ENCODE measurements at places on chromosomes 1 and 21. TPM values are rescaled to one million over a fixed set of nuclear protein-coding genes. Genes with fewer than 3 reads are reported as not detected.

DNA sequence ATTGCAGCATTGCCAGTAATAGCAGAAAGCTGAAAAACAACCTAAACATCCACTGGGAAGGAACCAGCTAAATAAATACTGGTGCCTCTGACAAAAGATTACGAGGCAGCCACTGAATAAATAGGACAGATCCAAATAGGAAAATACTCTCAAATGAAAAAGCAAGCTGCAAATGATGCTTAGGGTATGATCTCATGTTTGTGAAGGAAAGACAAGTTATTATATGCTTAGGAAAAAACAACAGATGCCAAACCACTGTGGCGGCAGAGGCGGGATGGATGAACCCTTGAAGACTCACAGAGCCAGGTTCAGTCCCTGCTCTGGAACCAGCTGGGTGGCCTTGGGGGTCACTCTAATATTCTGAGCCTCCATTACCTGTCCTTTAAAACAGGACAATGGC is 41.6 kb downstream of the MATN1 start:
- no peak for DNase-seq

DNA sequence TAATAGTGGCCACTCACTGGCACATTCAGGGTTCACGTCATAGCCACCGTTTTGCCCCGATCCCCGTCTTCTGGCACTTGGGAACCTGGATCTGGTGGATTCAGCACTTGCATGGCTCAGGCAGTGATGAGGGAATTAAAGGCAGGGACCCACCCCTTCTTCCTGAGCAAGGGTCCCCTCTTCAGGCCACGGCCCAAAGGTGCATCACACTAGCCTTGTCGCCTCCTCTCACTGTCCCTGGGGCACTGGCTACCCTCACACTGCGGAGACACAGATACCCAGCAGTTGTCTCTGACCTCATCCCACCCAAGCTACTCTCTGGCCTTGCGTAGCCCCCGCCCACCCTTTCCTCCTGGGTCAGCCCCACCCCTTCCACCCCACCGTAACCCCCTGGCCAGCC is 19.9 kb upstream of the LDLRAP1 start:
- DNase-seq: no peak

Gene GDAP2
- total RNA-seq: 24.6 TPM

Gene RASAL2
- 20.9 TPM for total RNA-seq

DNA sequence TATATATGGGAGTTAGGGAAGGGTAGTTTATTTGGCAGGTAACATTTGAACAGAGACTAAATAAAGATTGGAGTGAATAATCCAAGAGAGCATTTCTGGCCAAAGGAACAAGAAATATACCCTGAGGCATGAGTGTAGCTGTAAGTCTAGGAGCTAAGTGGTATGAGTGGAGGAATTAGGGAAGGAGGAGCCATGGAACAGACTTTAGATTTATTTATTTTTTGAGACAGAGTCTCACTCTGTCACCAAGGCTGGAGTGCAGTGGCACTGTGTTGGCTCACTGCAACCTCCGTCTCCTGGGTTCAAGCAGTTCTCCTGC is 18.4 kb downstream of the CAPZA1 start:
- DNase-seq: no peak

- no peak for DNase-seq
Observed at GRCh38 chr1:214445199-214445598, 106.2 kb downstream of the PTPN14 start.

GRCh38 chr21:45291613-45292398 is 4.1 kb upstream of the POFUT2 start:
- no peak for DNase-seq

Gene TCHH
- not detected for total RNA-seq

DNA sequence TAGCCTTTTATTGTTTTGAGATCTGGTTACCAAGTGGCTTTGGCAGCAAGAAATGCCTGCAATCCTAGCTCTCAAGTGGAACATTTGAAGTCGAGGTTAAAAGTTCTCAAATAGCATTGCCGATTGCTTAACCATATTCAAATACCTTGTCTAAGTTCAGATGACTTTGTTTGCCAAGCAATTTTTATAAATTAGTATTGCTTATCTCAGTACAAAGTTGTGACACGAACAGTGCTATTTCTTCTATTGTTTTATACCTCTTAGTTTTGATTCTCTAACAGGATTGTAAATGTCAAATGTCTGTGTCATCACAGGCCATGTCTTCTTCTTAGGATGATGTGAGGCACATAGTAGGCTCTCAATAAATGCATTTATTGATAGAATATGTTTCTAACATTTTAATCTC is 633.3 kb downstream of the PTPRC start:
- DNase-seq: no peak

DNA sequence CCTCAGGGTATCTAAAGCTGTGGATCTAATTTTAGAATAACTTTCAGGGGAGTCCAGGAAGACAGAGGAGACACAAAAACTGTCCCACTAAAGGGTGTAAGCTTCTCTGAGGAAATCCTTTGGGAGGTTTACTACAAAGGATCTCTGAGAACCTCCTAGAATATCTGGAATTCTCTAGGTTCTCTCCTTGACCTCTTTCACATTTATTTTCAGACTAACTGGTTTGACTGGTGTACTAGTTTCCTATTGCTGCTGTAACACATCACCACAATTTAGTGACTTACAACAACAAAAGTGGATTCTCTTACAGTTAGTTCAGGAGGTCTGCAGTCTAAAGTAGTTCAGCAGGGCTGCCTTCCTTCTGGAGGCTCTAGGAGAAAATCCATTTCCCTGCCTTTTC is 175.3 kb upstream of the KIAA0040 start:
- DNase-seq: no peak

- no peak for DNase-seq
Observed at GRCh38 chr1:28199328-28200233, 23.1 kb upstream of the PTAFR start.

GRCh38 chr1:60731321-60731720 is 351.0 kb upstream of the NFIA start:
- DNase-seq: no peak

Gene UBAP2L
- total RNA-seq: 258 TPM

Gene F5
- not detected for total RNA-seq

DNA sequence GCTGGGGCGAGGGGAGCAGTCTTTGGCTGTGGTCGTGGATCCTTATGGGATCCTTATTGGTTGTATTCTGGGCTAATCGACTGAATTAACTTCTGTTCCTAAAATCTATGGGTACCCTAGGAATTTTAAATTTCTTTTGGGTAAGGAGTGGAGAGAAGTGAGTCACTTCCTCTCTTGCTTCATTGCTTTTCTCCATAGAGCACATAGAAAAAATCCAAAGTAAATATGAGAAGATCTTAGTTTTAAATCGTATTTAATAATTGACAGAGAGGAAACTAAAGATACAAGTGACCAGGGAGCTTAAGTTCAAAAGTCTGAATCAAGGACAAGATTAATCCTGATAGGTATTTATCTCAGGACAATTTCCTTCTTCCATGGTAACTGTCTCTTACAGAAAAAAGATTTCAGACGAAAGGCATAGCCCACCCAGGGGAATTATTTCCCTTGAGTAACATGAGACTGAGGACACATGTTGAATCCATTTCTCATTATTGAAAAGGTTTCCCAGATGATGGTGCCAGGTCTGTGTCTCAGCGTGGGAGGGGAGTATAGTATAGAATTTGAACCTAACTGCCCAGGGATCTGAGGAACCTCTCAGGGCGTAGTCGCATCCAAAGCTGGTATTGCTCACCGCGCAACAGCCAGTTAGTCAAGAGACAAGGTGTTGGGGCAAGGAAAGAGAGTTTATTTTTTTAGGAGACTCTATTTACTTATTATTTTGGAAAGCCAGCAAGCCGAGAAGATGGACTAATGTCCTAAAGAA is 28.7 kb upstream of the FASLG start:
- DNase-seq: no peak

Gene HLX
- total RNA-seq: 0.43 TPM

DNA sequence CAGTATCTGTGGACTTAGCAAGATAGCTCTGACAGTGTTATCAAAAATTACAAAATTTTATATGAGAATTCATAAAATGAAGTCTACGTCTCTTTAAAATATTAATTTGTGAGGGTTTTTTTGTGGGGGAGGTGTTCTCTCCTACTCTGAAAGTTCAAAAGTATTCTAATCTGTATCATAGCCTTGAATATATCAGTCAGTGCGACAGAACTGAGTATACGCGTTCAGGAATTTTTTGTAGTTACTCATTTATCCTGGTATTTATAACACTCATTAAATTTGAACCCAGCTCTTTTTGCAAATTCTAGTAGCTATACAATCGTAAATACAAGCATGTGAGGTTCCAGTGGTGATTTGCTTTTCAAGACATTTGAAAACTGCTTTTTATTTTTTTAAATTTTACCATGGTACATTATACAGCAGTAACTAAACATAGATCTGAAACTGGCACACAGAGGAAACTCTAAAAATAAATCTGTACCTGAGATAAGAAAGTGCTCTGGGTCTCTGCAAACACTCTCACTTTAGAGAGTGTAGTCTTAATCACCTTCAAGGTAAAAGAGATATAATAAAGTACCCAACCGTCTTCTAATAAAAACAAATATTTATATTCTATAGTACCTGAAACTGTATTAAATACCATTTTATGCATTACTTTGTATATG is 178.4 kb upstream of the ADAMTS5 start:
- DNase-seq: no peak

- DNase-seq: no peak
Observed at GRCh38 chr21:42661688-42662429, 8.4 kb downstream of the PDE9A start.

- DNase-seq: no peak
Observed at GRCh38 chr1:106924360-106924759, 132.1 kb upstream of the PRMT6 start.

- no peak for DNase-seq
Observed at GRCh38 chr1:6491966-6492365, 499 bp upstream of the PLEKHG5 start.

DNA sequence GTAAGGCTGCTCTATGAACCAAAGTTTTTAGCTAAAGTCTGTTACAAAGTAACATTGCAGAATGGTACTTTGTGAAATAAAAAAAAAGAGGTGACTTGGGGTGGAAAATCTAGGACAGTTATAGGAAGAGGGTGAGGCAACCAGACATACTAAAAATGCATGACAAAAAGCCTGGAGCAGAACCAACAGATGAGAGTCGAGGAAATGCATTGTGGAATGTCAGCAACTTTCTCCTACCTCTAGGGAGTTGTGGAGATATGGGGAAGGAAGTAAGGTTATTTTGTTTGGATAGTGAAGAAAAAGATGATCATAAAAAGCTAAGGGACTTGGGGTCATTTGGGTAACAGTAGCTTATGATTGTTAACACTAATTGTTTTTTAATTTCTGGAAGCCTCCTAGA is 295.6 kb downstream of the S1PR1 start:
- no peak for DNase-seq

Gene CENPF
- total RNA-seq: 202 TPM

- DNase-seq: no peak
Observed at GRCh38 chr1:9764550-9764949, 59.2 kb downstream of the CLSTN1 start.

Gene MYCL
- 23.0 TPM for total RNA-seq

GRCh38 chr1:228098323-228098931 is 4.7 kb downstream of the C1orf35 start:
- DNase-seq: no peak

- DNase-seq: no peak
Observed at GRCh38 chr1:45492691-45493090, 1.7 kb upstream of the TESK2 start.

DNA sequence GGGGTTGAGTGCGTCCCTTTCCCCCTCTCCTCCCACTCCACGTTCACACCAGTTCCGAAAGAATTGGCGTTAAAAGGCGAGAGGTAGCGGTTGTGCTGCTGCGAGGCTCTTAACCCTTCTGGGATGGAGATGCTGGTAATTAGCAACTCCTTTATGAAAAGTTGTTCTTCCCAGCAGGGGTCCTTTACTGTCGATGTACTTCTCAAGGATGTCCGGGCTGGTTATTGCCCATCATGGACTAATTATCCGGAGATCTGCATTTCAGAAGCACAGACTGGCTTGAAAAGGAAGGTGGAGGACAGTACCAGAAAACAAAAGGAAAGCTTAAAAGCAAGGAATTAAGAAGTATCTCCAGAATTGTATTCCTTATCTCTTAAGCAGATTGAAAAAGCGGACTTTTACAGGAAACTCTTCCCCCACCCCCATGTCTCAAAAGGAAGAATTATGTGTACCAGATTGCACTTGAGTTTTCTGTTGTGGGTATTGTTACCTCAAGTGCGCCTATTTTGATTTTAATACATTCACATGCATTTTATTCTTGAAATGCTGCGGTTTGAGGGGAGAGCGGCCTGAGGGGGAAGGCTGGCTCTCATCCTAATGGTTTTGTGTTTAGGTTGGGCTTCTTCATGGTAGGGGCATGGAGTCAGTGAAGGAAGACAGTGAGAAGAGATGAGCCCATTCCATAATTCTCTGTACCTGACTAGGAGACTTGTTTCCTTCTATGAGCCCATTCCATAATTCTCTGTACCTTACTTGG is 1.5 kb downstream of the AK4 start:
- no peak for DNase-seq

DNA sequence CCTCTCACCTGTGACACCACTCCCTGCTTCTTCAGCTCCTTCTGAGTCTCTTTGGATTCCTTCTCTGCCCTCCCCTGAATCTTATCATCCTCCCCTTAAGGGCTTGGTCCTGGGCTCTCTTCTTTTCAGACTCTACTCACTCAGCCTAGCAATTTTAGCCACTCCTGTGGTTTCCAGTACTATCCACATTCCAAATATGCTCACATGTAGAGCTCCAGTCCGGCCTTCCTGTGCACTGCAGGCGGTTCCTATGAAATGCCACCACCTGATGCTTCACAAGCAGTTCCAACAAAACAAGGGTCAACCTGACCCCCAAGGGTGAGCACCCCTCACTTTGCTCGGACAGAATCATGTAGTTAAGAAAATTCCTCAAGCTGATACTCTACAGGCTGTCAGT is 35.9 kb downstream of the MAB21L3 start:
- no peak for DNase-seq

DNA sequence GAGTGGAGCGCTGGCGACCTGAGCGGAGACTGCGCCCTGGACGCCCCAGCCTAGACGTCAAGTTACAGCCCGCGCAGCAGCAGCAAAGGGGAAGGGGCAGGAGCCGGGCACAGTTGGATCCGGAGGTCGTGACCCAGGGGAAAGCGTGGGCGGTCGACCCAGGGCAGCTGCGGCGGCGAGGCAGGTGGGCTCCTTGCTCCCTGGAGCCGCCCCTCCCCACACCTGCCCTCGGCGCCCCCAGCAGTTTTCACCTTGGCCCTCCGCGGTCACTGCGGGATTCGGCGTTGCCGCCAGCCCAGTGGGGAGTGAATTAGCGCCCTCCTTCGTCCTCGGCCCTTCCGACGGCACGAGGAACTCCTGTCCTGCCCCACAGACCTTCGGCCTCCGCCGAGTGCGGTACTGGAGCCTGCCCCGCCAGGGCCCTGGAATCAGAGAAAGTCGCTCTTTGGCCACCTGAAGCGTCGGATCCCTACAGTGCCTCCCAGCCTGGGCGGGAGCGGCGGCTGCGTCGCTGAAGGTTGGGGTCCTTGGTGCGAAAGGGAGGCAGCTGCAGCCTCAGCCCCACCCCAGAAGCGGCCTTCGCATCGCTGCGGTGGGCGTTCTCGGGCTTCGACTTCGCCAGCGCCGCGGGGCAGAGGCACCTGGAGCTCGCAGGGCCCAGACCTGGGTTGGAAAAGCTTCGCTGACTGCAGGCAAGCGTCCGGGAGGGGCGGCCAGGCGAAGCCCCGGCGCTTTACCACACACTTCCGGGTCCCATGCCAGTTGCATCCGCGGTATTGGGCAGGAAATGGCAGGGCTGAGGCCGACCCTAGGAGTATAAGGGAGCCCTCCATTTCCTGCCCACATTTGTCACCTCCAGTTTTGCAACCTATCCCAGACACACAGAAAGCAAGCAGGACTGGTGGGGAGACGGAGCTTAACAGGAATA is 4.2 kb downstream of the TFAP2E start:
- no peak for DNase-seq

- no peak for DNase-seq
Observed at GRCh38 chr1:1752636-1753606, 25.3 kb downstream of the NADK start.

Data from neural crest cell (in vitro differentiated cells).